ENCODE measurements at places on chromosomes 12 and 14.

GRCh38 chr12:132546647-132547046 lies 56.7 kb downstream of the FBRSL1 start:
- no peak for DNase-seq

- DNase-seq = no peak
Measured at GRCh38 chr12:28378736-28379135, 188.5 kb downstream of the CCDC91 start.

DNA sequence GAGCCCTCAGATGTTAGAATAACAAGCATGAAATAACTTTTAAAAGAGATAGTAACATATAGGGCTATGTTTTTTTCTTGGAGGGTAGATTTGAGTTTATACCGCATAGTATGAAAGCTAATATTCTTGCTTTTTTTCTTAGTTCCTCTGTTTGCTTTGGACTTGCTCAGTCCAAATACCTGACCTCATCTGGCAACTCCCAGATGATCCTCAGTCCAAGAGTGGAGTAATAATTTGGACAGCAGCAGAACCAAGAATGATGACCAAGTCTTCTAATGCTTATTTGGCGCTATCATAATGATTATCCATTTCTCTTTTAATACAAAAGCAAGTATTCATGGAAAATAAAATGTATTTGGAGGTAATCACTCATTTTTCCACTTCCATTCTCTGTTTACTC lies 45.6 kb downstream of the GUCY2C start:
- no peak for DNase-seq

- DNase-seq = no peak
Measured at GRCh38 chr12:29608581-29608980, 111.1 kb upstream of the OVCH1 start.
